Prostate gland (tissue), 2 donors: ENCODE measurements at places on chromosomes 6 and 20. TPM values are rescaled to one million over a fixed set of nuclear protein-coding genes. Genes with fewer than 3 reads are reported as not detected.

DNA sequence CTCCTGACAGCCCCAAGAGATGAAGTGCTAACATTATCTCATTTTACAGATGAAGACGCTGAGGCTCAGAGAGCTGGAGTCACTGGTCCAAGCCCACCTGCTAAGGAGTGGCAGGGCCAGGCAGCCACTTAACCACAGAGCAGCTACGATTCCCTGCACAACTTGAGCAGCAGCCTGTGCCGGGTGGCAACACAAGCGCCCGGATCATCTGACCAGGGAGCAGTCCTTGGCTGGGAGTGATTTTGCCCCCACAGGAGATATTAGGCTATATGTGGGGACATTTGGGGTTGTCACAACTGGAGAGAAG lies 93.2 kb upstream of the PTPN1 start:
- peak overlapping the region; percentile 98 for H3K27ac ChIP-seq
- no peak overlapping the region for H3K4me3 ChIP-seq
- peaks cover 16% of the 10 kb centered on the region for H3K4me1 ChIP-seq
- no peaks in the 10 kb centered on the region for H3K36me3 ChIP-seq

DNA sequence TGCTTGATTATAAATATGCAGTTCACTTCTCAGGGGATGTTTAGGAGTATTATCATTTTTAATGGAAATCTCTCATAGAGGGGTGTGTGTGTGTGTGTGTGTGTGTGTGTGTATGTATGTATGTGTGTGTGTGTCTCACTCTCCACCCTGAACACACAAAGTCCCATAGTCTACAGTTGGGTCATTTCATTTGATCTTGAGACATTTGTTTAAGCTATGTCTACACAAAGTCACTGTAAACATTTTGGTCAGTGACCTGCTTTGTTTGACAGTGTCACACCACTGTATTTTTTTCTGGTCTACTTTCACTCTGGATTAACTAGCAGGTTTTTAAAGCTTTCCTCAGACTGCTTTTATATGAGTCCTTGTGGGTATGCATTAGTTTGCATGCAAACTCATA lies 215.2 kb downstream of the GRIK2 start:
- H3K27me3 ChIP-seq, result no peaks in the 10 kb centered on the region
- no peaks in the 10 kb centered on the region for H3K4me1 ChIP-seq
- H3K36me3 ChIP-seq, result no peaks in the 10 kb centered on the region
- no peak overlapping the region for H3K4me3 ChIP-seq

- H3K36me3 ChIP-seq, result no peaks in the 10 kb centered on the region
- H3K27ac ChIP-seq, result no peak overlapping the region
- H3K27me3 ChIP-seq, result no peaks in the 10 kb centered on the region
- H3K4me1 ChIP-seq, result no peaks in the 10 kb centered on the region
- H3K4me3 ChIP-seq, result no peak overlapping the region
These were observed 763.6 kb downstream of the TENT5A start for GRCh38 chr6:80988892-80989291.

DNA sequence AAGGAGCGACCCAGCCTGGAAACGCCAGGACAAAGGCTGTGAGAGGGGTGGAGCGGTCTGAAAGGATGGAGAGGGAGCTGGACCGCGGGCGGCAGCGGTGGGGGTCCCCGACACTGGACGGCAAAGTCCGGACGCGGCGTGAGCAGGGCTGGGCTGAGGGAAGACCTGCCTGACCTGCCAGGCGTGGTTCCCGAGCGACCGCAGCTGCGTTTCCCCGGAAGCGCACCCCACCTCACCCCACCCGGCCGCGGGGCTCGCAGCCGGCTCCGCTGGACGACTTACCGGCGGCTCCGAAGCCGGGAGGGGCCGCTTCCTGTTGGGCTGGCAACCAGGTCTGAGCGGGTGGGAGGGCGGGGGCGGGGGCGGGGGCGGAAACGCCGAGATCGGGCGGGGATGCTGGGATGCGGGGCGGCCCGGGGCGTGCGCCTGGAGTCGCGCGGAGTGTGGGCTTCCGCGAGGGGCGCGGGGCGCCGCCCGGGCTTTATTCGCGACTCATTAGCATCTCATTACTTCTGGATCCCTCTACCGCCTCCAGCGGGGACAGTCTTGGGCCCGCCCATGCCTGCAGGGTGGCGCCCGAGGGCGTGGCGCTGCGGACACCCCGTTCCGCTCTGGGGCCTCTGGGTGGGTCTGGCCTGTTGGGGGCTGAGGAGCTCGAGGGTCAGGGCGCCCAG lies at the start of gene MICAL1:
Gene MICAL1, minus strand, starts transcription at position 336 of the 674 bp plus-strand sequence. CDS start 1,576 bp downstream, outside the sequence.
- H3K27me3 ChIP-seq, result no peaks in the 10 kb centered on the region
- no peaks in the 10 kb centered on the region for H3K4me1 ChIP-seq
- H3K4me3 ChIP-seq, result peak within 1 kb of the TSS; percentile 65
- H3K36me3 ChIP-seq, result no peaks in the 10 kb centered on the region

DNA sequence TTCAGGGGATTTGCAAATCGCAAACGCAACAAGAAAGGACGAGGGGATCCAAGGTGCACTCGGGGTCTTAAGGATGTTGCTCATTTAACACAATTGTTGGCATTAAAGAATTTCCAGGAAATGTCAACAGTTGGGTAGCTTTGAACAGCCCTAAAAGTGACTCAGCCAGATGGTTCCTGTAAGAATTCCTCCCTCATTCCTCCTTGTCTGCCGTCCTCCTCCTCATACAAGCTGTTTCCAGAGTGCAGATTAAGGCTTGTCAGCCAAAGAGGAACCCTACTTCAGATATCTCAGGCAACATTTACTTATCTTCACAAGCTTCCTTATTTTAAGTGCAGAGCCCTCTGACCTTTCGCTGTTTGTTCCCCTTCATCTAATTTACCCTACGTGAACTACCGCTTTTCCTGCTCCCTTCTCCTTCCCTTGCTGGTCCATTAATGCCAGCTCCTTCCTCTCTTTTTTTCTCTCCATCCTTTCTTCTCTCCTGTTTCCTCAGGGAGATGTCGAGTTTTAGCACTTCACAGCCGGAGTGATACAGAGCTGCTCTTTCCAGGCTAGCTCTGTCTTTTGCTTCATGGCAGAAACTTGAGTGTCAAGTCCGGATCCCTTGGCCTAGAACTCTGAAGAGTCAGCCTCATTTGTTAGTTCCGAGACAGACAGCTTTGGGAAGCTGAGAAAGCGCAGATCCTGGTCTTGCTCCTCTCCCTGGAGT lies 26.1 kb upstream of the TBC1D7 start:
- H3K4me3 ChIP-seq, result no peak overlapping the region
- H3K27me3 ChIP-seq, result no peaks in the 10 kb centered on the region
- H3K27ac ChIP-seq, result no peak overlapping the region
- H3K36me3 ChIP-seq, result no peaks in the 10 kb centered on the region
- no peak for DNase-seq
- H3K4me1 ChIP-seq, result no peaks in the 10 kb centered on the region

DNA sequence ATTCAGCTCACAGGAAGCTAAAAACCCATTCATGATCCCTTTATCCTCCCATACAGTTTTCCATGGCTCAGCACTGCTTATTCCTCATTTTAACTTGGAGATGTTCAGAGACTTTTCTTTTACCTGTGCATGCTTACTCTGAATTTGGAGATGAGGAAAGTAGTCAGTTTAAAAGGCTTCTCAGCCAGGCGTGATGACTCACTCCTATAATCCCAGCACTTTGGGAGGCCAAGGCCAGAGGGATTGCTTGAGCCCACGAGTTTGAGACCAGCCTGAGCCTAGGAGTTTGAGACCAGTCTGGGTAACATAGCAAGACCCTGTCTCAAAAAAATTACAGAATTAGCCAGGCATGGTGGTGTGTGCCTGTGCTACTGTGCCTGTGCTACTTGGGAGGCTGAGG lies 30.3 kb upstream of the TMEM217 start:
- H3K27ac ChIP-seq, result no peak overlapping the region
- H3K4me1 ChIP-seq, result no peaks in the 10 kb centered on the region
- no peaks in the 10 kb centered on the region for H3K36me3 ChIP-seq
- no peak for DNase-seq

DNA sequence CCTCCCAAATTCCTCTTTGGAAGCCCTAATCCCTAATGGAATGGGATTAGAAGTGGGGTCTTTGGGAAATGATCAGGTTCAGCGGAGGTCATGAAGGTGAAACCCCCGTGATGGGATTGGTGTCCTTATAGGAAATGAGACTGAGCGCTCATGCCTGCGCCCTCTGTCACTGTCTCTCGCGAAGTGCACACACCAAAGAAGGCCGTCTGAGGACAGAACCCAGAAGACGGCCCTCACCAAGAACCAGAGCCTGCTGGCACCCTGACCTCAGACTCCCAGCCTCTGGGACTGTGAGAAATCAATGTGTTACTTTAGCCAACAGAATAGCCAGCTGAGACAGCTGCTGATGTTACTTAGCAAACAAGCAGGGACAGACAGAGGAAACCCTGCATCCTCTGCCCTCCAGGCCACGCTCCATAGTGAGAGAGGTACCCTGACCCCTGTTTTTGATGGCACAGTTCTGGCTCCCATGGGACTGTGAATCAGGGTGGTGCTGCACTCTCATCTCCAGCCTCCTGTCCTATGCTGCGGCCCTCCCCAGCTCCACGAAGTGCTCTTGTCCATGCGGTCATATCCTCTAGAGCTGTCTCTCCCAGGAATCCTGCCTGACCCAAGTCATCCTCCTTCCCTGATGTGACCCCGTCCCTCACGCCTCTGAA lies 369.3 kb downstream of the ZFAND3 start:
- DNase-seq, result no peak
- no peak overlapping the region for H3K4me3 ChIP-seq
- H3K36me3 ChIP-seq, result no peaks in the 10 kb centered on the region
- H3K4me1 ChIP-seq, result no peaks in the 10 kb centered on the region
- H3K27ac ChIP-seq, result no peak overlapping the region

DNA sequence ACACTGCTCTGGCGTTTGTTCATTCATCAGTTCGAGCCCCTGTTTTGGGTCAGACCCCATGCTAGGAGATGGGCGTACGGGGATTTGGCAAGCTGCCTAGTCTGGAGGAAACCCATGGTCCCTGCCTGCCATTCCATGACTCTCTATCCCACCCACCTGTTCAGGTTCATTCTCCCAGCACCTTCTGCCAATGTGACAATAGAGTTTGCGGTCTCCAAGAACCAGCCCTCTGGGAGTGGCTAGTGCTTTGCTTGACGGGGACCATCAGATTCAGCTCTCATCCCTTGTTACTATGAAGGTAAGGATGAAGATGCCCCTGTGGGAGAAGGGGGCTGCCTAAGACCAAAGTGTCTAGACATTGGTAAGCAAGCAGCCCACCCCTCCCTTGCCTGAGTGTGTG lies 345.0 kb downstream of the PTPRT start:
- H3K4me1 ChIP-seq, result no peaks in the 10 kb centered on the region
- H3K27me3 ChIP-seq, result no peaks in the 10 kb centered on the region
- H3K4me3 ChIP-seq, result no peak overlapping the region
- H3K36me3 ChIP-seq, result no peaks in the 10 kb centered on the region
- no peak overlapping the region for H3K27ac ChIP-seq
- no peak for DNase-seq

DNA sequence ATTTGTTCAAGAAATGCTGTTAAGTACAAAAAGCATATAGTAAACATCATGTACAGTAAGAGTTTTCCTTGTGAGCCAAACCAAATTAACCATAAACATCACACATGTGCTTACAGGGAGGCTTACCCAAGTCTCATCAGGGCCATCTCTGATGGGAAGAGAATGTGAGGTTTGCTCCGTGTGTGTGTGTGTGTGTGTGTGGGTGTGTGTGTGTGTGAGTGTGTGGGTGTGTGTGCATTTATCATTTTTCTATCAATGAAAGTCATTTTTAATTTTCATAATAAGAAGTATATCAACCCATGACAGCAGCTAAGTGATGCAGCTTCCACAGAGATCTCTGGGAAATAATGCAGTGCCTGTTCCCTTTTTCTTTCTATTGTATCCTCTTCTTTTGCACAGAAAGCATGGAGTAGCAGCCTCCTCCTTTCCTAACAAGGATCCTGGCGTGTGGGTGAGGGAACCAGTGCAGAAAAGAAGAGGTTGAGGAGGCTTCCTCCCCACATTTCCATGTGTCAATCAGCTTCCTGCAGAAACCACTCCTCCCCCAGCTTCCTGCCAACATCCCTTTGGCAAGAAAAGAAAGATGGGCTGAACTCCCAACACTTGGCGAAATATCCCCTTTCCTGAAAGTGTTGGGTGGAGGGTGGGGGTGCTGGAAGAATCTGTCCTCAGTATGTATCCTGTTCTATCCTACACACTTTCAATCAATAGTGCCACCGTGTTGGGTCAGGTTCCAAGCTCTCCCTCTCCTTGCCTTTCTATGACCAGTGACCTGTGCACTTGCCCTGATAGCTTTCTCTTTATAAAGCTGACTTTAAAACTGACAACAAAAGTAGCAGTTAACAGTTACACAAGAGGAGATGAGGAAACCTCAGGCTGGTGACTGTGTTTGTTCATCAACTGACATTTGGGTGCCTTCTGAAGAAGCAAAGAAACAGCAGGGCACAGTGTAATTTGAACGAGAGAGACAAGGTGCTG lies 251.8 kb upstream of the CITED2 start:
- DNase-seq, result no peak
- H3K4me1 ChIP-seq, result no peaks in the 10 kb centered on the region
- H3K27me3 ChIP-seq, result no peaks in the 10 kb centered on the region
- no peak overlapping the region for H3K4me3 ChIP-seq
- H3K36me3 ChIP-seq, result no peaks in the 10 kb centered on the region

DNA sequence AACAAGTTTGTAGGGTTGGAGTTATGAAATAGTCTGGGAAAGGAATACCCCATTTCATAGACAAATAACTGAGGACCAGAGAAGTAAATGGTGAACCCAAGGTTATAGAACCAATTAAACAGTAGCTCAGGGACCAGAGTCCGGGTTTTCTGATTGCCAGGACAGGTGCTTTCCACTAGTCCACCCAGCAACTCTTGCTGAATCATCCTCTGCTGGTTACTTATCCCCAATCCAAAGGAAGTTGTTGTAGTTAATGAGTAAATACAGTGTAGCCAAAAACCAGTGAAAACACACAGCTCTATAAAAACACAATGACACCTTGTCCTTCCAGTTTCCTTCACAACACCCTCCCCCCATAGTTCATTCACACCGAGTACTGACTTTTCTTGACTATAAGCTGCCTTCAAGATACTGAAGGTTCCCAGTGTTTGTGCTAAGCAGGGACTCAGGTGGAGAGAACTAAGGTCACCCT lies 766 bp upstream of the TINAG start:
- no peaks in the 10 kb centered on the region for H3K36me3 ChIP-seq
- H3K4me3 ChIP-seq, result no peak overlapping the region
- no peak for DNase-seq
- H3K27me3 ChIP-seq, result no peaks in the 10 kb centered on the region

The TGM2 gene
- 157 TPM for total RNA-seq

The HELZ2 gene
- 46.1 TPM for total RNA-seq

The NKX2-2 gene
- total RNA-seq, result 0.14 TPM

- H3K36me3 ChIP-seq, result no peaks in the 10 kb centered on the region
- H3K4me3 ChIP-seq, result no peak overlapping the region
- H3K27ac ChIP-seq, result no peak overlapping the region
- peak; percentile 14 for DNase-seq
- no peaks in the 10 kb centered on the region for H3K4me1 ChIP-seq
- H3K27me3 ChIP-seq, result no peaks in the 10 kb centered on the region
These were observed 61.2 kb upstream of the SUPT3H start for GRCh38 chr6:45438849-45439406.

- no peaks in the 10 kb centered on the region for H3K36me3 ChIP-seq
- H3K4me3 ChIP-seq, result no peak overlapping the region
- no peak overlapping the region for H3K27ac ChIP-seq
These were observed 116.9 kb upstream of the SCGN start for GRCh38 chr6:25534942-25535631.
